Stimulated activated CD8-positive, alpha-beta memory T cell treated with anti-CD3 and anti-CD28 coated beads, Interleukin-2, amount 100 ng/mL, for 48 hours (primary cell): ENCODE measurements at places on chromosomes 1 and 21.

- no peak for DNase-seq
Observed at GRCh38 chr1:162846256-162847212, 14.4 kb downstream of the CCDC190 start.

- DNase-seq = no peak
Observed at GRCh38 chr1:248823517-248824001, 2.2 kb downstream of the SH3BP5L start.

- DNase-seq = no peak
Observed at GRCh38 chr1:175481126-175482070, 262.0 kb downstream of the TNR start.

DNA sequence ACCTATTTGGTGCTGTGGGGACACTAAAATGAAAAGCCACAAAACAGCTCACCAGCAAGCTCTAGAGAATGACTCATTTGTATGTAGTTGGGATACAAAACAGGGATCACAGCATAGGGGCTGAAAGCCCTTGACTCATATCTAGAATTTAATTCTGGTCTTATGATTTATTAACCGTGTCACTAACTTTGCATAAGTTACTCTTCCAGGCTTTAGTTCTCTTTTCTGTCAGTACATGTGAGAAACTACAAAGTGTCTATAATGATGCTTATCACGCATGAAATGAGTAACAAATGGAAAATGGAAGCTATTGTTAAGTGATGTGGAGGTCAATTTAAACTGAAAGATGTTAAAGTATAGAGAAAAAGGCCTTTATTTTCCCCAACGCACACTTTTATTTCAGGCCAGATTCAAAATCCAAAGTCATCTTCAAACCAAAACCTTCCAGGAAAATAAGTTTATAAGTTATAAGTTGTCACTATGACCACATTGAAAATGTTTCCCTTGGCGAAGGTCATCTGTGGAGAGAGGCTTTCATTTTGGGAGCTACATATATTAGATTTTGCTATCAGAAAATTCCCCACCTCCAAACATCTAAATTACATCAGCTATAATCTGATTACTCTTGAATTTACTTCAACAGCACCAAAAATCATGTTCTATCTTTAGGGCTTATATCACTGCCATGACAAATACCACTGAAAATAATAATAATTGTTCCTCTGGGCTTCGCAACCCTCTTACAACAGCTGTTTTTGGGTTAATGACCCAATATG lies 430.5 kb downstream of the MRPL39 start:
- no peak for DNase-seq

DNA sequence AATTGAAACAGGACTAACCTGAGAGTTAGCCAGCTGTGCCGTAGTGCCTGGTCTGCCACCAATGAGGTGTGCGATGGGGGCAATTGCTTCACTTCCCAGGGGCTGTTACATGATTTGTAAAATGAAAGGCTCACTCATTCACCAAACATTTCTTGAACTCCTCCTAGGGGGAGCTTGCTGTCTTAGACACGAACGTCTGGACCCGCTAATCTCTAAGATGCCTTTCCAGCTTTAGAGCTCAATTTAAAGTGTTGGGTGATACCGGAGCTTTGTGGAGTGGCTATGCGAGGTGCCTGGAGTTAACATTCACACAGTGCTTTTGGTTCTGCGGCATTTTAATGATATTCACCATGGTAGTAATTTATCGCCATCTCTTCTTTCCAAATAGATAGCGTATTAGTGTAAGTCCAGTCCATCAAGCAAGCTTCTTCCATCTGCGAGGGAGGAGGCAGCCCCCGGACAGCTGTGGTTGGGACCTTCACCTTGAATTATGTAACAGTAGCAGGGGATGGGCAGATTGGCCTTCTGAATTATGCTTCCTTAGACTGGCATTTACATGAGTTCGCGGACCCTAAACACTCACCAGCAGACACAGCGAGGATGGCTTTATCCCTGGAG lies 179.9 kb downstream of the ADSS2 start:
- DNase-seq = no peak

DNA sequence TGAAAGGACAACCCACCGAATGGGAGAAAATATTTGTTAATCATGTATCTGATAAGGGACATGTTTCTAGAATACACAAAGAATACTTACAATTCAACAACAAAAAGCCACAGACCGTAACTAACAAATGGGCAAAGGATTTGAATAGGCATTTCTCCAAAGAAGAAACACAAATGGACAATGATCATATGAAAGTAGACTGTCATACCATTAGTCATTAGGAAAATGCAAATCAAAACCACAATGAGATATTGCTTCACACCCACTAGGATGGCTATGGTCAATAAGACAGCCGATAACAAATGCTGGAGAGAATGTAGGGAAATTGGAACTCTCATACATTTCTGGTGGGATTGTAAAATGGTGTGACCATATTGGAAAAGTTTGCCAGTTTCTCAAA lies 367.2 kb upstream of the SGIP1 start:
- DNase-seq = no peak

GRCh38 chr1:109231066-109231465 lies 17.3 kb downstream of the SARS1 start:
- DNase-seq = no peak

GRCh38 chr1:60655679-60656355 lies 426.5 kb upstream of the NFIA start:
- no peak for DNase-seq

- no peak for DNase-seq
Observed at GRCh38 chr1:109834951-109835350, 71.2 kb upstream of the EPS8L3 start.

- no peak for DNase-seq
Observed at GRCh38 chr1:220768126-220768601, 18.5 kb upstream of the MTARC1 start.

GRCh38 chr1:10888791-10889649 lies 92.6 kb upstream of the CASZ1 start:
- DNase-seq = no peak

DNA sequence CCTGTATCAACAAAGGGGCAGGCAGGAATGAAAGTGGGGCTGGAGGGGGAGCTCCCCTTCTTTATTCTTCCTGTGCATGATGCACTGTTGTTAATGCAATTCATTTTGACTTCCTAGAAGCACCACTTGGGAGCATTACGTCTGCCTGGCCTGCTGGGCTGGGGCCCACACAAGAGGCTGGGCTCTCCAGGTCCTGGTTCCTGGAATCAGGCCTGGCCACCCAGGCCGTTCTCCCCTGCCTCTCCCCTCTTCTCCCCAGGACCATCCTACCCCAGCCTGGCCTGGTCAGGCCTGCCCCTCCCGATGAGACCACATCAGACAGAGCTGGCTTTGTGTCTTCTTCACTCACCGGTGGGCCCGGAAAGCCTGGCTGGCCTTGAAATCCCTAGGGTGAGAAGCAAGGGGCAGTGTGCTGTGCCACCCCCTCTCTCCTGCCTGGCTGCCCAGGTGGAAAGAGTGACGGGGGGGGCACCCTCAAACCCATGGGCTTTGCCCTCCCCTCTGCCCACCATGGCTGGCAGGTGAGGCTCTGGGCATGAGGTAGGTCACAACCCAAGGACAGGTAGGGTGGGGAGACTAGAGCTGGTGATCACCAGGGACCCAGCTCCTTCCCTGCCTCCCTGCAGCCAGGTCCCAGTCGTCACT lies 20.7 kb upstream of the PEF1 start:
- DNase-seq = no peak

GRCh38 chr1:203177470-203178039 lies 1.9 kb upstream of the MYBPH start:
- DNase-seq = no peak

GRCh38 chr1:155977690-155978324 lies 540 bp downstream of the ARHGEF2 start:
- DNase-seq = peak; percentile 70

- no peak for DNase-seq
Observed at GRCh38 chr1:72100771-72101170, 181.6 kb downstream of the NEGR1 start.

GRCh38 chr1:168665975-168666374 lies 63.0 kb downstream of the DPT start:
- no peak for DNase-seq
